ENCODE measurements at places on chromosomes 2 and 18.

GRCh38 chr2:156457523-156458517 lies 21.6 kb downstream of the GPD2 start:
- DNase-seq = no peak

DNA sequence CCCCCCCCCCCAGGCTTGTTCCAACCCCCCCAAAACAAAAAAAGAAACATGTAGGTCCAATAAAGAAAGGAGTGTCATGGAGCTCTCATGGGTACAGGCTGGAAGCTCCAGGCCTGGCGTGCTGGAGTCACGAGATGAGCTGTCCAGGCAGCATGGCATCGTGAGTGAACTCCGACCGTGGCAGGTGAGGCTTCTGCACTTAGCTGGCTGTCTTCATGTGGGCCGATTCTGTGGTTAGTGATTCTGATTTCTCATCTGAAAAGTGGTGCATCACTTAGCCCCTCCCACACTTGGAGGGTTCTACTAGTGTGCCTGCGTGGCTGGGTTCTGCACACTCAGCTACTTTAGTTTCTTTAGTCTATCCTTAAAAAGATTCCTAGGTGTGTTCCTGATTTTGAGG lies 126.4 kb upstream of the MGAT5 start:
- DNase-seq = peak; percentile 20

GRCh38 chr2:86038291-86039081 lies 67.2 kb downstream of the POLR1A start:
- peak; percentile 86 for DNase-seq

DNA sequence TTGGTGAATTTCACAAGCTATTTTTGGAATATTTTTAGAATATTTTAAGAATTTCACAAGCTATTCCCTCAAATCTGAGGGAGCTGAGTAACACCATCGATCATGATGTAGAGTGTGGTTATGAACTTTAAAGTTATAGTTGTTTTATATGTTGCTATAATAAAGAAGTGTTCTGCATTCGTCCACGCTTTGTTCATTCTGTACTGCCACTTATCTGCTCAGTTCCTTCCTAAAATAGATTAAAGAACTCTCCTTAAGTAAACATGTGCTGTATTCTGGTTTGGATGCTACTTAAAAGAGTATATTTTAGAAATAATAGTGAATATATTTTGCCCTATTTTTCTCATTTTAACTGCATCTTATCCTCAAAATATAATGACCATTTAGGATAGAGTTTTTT lies 15.9 kb downstream of the TYMS start:
- DNase-seq = no peak

DNA sequence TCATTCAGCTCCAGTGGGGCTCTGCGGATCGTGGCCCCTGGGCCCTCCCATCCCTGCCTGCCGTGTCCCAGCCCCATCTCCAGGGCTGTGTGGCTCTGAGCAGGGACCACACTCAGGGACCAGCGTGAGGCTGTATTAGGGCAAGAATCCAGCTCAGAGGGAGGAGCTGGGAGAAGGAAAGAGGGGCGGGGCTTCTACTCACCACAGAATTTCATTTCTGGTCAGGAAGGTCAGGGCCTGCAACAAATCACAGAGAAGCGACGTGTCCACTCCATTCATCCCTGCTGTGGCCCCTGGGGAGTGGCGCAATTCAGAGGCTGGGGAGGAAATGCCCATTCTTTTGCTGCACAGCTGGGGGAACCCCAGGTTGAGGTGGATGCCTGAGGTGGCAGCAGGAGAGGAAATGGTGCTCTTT lies 828 bp downstream of the CIB4 start:
- no peak for DNase-seq

DNA sequence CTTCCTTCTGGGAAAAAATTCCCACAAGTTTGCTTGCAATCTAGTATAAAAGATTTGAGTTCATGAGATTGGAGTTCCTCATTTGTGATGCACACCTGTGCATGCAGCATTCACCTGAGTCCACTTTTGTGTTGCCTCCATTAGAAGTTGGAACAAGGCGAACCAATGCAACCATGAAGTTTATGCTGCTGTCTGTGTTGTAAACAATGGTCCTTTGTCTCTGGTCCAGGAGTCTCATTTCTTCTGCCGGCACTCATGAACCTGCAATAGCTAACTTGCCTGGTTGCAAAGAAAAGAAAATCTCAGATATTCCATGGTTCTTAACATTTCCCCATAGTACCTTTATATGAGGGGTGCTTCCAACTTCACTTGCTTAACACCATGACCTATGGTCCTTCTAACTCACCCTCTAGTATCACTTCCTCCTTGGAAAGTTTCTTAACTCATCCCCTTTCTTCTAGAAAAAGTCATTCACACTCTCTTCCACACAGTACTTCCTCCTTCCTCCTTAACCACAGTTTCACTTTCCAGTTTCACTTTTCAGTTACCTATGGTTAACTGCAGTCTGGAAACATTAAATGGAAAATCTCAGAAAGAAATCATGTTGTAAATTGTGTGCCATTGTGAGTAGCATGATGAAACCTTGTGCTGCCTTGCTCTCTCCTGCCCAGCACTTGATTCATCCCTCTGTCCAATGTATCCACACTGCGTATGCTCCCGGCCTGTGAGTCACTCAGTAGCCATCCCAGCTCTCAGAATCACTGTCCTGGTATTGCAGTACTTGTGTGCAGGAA lies 128.8 kb upstream of the TRIB2 start:
- peak; percentile 41 for DNase-seq

DNA sequence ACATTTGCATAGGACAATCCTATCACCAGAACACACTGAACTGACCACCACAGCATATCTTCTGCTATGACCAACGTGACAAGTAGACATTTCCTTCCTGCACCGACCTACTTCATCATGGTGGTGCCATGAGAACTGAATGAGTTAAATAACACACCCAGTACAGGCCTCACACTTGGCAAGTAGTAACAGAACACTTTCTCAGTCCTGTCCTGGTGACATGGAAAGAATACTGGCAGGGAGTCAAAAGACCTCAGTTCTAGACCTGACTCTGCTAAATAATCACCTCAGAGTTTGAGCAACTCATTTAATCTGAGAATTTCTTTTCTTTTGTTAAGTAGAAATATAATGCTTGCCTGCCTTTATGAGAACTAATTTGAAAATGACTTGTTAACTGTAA lies 186.3 kb upstream of the SMAD7 start:
- DNase-seq = no peak

DNA sequence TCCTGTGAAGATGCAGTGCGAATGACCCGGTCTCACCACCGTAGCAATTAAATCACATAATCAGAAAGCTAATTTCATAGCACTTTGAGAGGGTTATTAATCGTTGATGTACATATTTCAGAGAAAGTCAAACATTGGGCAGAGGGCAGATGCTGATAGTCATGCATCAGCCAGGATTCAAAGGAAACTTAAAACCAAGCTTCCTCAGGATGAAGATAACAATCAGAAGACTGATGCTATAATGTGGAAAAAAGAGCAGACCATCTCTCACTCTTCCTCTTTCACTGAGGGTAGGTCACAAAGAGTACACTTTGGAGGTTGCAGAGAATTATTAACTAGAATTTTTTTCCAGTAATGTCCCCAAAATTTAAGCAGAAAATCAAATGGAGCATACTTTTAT lies 1027.7 kb upstream of the ZEB2 start:
- no peak for DNase-seq

DNA sequence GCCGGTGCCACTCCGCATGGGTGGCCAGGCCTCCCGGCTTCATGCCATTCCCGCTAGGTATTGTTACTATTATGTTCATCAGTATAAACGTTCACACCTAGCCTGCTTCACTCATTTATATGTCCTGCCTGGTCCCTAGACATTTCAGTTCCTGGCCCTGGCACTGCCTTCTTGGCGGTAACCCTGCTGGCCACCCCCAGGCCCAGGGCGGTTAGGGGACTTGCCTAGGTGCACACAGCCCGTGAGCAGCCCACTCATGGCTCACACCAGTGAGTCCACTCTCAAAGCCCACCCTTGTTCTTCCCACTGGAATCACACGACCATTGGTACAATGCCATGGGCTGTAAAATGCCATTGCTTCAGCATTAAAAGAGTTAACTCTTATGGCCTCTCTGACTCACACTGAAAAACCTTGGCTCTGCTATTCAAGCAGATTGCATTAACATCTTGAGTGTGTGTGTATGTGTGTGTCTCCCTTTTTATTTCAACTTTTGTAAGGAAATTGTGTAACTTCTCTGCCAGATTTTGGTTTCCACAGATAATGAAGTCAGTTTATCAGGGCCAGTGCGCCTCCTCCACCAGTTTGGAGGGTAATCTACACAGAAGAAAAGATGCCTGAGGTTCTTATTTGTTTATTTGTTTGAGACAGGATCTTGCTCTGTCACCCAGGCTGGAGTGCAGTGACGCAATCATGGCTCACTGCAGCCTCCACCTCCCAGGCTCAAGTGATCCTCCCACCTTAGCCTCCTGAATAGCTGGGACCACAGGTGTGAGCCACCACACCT lies 74.2 kb downstream of the RAB31 start:
- DNase-seq = no peak

GRCh38 chr18:25737710-25738311 lies 352.6 kb downstream of the SS18 start:
- DNase-seq = no peak

GRCh38 chr18:9201224-9201623 lies 64.6 kb downstream of the ANKRD12 start:
- DNase-seq = no peak

DNA sequence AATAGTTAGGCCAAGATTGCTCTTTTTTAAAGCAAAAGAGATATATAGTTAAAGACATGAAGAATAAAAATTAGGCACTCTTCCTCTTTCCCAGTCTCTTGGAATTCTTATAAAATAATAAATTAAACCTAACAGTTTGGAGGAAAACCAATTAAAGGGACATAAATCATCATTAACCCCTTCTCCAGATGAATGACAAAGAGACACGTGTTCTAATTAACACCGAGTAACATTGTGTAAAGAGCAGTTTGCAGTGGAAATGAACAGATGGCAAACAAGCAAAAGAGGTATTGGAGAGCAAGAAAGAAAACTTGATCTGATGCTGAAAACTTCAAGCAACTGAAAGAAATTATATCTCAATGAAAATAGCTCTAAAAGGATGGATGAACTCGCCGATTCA lies 48.4 kb downstream of the BCL2 start:
- no peak for DNase-seq

DNA sequence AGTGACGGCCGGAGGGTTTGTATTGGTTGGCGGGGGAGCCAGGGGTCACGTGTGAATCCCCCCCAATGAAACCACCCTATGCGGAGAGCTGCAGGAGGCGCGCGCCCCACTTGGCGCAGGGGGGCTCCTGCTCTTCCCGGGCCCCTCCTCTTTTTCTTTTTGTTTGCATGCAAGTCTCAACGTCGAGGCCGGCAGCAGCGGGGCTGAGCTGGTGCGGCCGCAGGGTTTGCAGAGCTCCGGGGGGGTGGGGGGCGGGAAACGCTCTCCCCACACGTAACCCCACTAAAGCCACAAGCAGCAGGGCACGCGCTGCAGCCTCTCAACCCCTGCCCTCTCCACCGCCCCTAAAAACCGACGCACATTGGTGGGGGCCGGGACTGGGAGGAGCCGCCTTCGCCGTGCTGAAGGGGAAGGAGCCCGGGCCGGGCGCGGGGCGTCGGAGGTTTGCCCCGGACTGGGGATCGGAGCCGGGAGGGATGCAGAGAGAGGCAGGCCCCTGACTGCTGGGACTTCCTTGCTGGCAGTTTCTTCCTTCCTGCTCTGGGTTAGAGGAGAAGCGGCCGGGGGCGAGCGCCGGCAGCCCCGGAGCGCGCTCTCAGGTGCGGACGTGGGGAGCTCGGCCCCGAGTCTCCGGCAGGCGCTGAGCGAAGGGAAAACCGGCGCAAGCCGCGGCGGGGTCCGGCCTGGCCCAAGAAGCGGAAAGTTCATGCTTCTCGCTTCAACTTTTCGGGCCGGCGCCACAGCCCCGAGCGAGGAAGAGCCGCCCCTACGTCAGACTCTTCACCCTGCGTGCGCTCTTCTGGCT lies 864 bp downstream of the LBH start:
- DNase-seq = peak; percentile 84

GRCh38 chr2:120237491-120237902 lies 14.3 kb upstream of the TMEM185B start:
- DNase-seq = no peak

- no peak for DNase-seq
Observed at GRCh38 chr18:76274468-76275289, 220.4 kb downstream of the ZNF516 start.

- DNase-seq = no peak
Observed at GRCh38 chr2:187138265-187138664, 289.3 kb upstream of the ZSWIM2 start.

DNA sequence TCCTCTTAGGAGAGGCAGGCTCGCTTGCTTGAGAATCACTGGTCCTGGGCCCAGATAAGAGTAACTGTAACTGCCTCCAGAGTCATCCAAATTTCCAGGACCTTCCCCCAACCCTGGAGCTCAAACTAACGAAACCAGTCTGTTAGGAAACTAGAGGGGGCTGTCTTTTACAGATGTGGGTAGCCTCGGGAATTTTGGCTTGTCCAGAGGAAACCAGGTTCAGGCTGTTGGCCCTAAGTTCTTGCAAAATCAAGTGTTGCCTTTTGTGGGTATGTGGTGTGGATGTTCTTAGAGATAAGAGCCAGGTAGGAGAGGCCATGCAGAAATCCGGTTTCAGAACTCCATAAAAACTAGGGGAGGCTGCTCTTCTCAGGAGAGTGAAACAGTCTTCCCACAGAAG lies 125.0 kb upstream of the DLX2 start:
- no peak for DNase-seq

- no peak for DNase-seq
Observed at GRCh38 chr2:208980321-208980720, 443.5 kb upstream of the MAP2 start.

DNA sequence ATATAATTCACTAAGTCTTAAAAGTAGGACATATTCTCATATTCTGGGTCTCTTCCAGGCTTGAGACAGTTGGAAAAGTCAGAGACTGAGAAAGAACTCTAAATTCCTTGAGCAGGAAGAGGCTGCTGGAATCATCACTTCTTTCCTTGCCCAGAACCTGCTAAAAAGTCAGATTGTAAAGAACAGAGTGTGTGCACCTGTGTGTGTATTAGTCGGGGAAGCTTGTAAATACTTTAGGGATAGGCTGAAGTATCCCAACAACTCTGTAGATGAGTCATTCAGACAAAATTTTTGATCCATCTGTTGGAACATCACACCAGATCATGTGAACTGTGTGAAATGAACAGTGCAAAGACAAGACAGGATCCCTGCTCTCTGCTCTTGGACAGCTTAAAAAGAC lies 16.1 kb downstream of the GAREM1 start:
- no peak for DNase-seq

- DNase-seq = no peak
Observed at GRCh38 chr18:12468445-12468844, 60.7 kb downstream of the PRELID3A start.

DNA sequence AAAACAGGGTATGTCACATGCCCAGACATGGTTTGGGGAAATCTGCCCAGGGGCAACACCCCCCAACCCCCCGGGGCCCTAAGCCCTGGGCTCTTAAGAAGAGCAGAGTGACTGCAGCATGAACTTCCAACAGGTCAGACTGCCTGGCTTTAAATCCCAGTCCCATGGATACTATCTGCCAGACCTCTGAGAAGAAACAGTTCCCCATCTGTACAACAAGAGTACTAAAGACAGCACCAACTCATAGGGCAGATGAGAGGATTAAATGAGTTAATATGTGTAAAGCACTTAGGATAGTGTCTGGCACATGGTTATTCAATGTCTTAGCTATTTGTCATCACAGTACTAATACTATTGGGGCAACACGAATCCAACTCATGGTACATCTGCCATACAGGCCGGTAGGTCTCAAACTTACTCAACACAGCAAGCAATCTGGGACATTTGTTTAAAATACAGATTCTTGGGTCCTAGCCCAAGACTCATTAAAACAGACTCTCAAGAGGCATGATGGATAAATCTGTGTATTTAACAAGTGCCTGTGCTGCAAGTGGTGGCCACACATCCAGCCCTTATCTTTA lies 23.4 kb downstream of the CDH2 start:
- DNase-seq = no peak
